BE2C (cell line): ENCODE measurements at places on chromosomes 2 and 18.

DNA sequence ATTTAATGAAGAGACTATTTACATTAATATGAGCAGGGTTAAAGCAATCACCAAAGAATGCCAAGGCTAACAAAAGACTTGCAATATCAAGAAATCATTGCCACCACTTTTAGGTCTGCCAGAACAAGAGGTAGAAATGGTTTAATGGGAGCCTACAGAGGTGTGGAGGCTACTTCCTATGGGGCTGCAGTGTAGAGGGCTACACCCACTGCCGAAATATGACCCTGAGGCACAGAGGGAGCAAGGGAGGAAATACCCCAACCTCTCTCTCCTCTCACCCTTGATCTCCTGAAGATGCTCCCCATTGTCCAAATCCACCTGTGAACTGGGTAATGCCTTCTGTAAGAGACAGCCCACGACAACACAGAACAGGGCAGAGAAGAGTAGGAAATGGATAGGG, 315.4 kb downstream of the SMAD2 start:
- DNase-seq = no peak

DNA sequence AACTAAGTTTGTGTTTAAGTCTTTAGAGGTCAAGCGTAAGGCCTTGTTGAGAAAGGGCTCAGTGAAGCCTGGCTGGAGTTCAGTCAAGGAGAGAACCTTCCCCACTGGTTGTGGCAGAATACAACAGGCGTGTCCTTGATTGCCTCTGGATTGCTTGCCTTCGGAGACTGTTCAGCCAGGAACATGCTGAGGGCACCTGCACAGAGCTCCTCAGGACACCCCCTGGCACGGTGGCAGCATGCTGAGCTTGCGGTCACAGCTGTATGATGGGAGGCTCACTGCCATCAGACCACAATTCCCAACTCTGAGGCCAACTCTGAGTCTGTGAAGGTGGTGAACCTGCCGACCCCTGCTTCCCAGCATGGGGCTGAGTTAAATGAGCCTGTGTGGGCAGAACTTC, 130.0 kb downstream of the LPIN1 start:
- no peak for DNase-seq

DNA sequence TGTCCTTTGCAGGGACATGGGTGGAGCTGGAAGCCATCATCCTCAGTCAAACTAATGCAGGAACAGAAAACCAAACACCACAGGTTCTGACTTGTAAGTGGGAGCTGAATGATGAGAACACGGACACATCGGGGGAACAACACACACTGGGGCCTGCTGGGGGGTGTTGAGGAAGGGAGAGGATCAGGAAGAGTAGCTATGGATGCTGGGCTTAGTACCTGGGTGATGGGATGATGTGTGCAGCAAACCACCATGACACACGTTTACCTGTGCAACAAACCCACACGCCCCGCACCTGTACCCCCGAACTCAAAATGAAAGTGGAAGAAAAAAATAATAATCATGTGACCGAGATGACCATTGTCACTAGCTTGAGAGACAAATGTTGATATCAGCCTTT, 114.7 kb downstream of the NDUFA10 start:
- no peak for DNase-seq

DNA sequence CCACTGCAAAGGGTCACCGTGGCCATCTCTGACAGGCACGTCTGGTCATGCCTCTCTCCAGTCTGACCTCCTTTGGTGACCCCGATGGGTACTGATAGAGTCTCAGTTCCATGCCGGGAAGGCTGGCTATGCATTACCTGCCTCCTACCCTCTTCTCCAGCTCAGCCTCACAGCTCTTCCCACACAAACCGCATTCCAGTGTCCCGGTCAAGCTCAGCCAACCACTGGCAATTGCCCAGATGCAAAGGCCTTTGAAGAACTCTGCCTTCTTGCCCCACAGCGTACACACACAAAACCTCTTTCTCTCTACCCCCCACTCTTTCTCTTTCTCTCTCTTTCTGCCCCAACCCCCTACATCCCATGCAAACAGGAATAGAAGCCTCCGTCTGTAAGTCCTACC, 37.6 kb downstream of the TMEM163 start:
- no peak for DNase-seq
